Left hindlimb (tissue), 1 donor: ENCODE measurements at places on chromosomes 16 and 17.

DNA sequence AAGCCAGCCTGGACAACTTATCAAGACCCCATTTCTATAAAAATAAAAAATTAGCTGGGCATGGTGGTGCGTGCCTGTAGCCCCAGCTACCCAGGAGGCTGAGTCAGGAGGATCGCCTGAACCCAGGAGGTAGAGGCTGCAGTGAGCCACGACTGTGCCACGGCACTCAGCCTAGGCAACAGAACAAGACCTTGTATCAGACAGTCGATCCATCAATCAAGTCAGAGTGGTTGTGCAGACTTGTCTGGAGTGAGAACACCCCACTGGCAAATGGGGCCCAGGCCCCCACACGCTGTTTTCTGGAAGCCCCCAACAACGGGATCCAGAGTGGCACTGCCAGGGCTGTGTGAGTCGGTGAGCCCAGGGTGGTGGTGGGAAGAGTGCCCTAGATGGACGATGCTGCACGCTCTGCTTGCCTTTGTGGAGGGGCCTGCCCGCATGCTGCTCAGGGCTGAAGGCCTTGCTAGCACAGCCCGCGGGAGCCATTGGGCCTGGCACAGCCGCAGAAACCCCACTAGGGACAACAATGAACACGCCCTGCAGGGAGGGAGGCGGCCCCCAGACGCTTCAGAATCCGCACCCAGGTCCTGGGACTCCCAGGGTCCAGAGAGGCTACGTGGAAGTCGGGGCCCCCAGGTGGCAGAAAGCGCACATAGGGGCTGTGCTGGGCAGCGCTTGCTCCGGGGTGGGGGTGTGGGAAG, 80.1 kb upstream of the GNG13 start:
- peak; percentile 20 for DNase-seq

GRCh38 chr16:1343428-1344242, 8.0 kb downstream of the TSR3 start:
- no peak for DNase-seq

- no peak for DNase-seq
These were observed 499 bp upstream of the HLF start for GRCh38 chr17:55264278-55264644.

- DNase-seq, result no peak
These were observed 30.2 kb downstream of the WDR59 start for GRCh38 chr16:74954763-74955162.

DNA sequence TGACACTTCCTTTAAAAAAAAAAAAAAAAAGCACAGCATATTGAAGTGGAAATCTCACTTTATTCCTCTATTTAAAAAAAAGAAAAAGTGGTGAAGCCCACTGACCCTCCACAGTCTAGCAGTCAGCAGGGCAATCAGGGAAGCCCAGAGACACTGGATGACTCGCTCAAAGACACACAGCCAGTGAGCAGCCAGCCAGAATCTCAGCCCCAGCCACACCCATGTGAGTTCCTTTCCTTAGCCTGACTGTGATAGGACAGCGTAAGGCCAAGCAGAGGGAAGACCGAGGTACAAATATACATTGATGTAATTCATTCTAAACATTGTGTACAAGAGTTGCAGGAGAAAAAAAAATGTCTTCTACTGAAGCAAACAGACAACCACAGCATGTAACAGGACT, 22.5 kb downstream of the XPO6 start:
- no peak for DNase-seq

- DNase-seq, result no peak
These were observed 403 bp downstream of the TEPSIN start for GRCh38 chr17:81238490-81238814.
